A549 treated with ZK216348 at 1 μM for 4 hours (cell line): ENCODE measurements at places on chromosomes 7 and 10. TPM values are rescaled to one million over a fixed set of nuclear protein-coding genes. Genes with fewer than 3 reads are reported as not detected.

Gene FOXL3
- not detected in 5 replicates for total RNA-seq

Gene PNLIP
- total RNA-seq = not detected in 5 replicates

Gene SFTPA2
- total RNA-seq = not detected in 5 replicates

Gene CALD1
- total RNA-seq = 70.3 to 126 TPM (median 113 TPM) in 5 replicates

Gene LDB3
- total RNA-seq = 0.04 to 0.12 TPM (median 0.08 TPM) in 4 of 5 replicates, not detected in the other

Gene CALY
- total RNA-seq = 0.42 to 1.6 TPM (median 0.70 TPM) in 5 replicates

Gene NHLRC2
- 4.8 to 8.8 TPM (median 7.0 TPM) in 5 replicates for total RNA-seq

Gene NFKB2
- 44.9 to 75.7 TPM (median 64.7 TPM) in 5 replicates for total RNA-seq
